CD4-positive, CD25-positive, alpha-beta regulatory T cell (primary cell): ENCODE measurements at places on chromosomes 5 and 9. TPM values are rescaled to one million over a fixed set of nuclear protein-coding genes. Genes with fewer than 3 reads are reported as not detected.

GRCh38 chr9:105447814-105448812 is at the start of gene FSD1L:
Gene FSD1L (plus strand): TSS chr9:105448034. CDS start chr9:105448221, 187 bp downstream.
- peak; percentile 62 for DNase-seq

DNA sequence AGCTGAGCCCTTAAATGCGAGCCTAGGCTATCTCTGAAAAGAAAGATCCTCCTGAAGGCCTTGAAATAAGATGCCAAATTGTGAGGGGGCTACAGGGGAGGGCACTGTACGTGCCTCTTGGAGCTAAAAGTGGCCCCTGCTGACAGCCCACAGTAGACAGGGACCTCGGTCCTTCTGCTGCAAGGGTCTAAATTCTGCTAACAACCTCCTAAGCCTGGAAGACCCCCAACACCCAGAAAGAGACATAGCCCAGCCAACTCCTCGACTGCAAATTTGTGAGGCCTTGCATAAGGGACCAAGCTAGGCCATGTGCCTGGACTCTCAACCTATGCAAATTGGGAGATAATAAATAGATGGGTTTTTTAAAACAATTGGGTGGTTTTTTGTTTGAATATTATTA is 54.7 kb downstream of the UBE2QL1 start:
- no peak for DNase-seq

DNA sequence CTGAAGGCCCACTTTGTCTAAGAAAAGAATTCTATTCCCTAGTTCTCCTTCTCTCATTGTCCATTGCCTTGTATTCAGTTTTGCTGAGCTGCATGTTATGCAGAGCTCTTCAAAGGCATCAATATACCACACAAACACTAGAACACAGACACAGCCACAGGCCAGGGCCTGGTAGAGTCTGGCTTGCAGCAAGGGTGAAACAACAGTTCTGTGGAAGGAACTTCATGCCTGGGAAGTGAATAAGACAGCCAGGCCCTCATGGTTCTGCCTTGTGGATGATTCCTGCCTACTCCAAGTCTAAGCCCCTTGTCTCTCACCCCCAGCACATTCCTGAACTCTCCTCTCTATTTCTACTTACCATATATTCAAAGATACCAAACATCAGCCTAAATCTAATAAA is 30.8 kb downstream of the KLHL3 start:
- DNase-seq = no peak

Gene WDR38
- polyA plus RNA-seq = not detected

Gene CNTNAP3B
- polyA plus RNA-seq = not detected

Gene PCDHGA11
- not detected for polyA plus RNA-seq

Gene KIF3A
- polyA plus RNA-seq = 13.2 TPM
